ENCODE measurements at places on chromosomes 7 and 10. TPM values are rescaled to one million over a fixed set of nuclear protein-coding genes. Genes with fewer than 3 reads are reported as not detected.

DNA sequence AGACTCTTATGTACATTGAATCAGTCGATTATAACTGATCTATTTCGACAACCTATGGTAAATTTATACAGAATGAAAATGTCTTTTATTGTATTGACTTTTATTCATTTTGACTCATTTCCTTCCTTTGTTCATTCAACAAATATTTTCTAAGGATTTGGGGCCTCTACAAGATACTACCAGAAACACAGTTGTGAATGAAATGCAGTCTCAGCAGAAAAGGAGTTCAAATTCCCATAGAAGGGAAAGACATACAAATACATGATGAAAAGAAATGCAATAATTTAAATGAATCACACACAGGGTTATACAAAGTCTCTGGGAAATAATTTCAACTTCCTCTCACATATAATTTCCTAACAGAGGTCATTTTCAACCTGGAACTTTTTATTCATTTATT is 134.0 kb upstream of the SEMA3A start:
- no peak for DNase-seq

ARHGEF35 gene
- polyA plus RNA-seq, result 0.89 TPM

GPR22 gene
- polyA plus RNA-seq, result 19.4 TPM

- DNase-seq, result no peak
Observed at GRCh38 chr10:124918191-124918830, 23.6 kb upstream of the ZRANB1 start.

- DNase-seq, result no peak
Observed at GRCh38 chr7:111568870-111569462, 6.7 kb upstream of the IMMP2L start.

DNA sequence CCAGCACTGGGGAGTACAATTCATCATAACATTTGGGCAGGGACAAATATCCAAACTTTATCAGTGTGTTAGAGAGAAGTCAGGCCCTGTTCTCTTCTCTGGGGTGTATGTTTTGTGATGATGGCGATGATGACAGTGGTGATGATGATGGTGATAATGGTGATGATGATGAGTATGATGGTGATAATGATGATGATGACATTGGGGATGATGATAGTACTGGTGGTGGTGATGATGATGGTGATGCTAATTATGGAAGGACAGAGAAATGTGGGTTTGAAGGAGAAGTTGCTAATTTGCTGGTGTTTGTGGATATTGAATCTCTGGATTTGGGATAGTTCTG is 64.0 kb downstream of the CAMK1D start:
- DNase-seq, result no peak

DNA sequence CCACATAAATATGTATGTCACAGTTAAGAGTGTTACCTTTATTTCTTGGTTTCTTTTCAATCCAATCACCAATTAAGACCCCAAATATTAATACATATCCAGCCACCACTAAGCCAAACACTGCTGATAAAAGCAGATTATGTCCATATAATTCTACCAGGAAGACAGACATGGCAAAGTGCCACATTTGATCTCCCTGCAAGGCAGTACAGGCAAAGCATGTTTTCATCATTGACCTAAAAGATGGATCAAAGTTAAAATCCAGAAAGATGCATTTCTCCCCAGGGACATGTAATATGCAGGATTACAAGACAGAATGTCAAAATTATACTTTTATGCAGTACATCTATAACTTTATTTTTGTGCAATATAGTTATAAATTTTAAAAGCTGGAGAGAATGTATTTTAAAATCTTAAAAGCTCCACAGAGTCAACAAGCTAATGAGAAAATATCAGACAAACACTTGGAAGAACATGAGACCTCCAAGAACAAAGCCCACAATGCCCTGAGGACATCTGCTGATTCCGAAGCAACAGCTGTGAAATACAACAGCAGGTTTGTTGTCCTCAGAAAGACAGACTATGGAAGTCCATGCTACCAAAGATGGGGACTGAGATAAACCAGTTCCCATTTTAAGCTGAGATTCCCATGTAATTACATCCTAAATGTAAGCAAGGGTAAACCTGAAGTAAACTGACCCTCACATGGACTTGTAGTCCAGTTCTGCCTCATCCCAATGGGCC is 54.5 kb upstream of the TOMM7 start:
- no peak for DNase-seq

- DNase-seq, result no peak
Observed at GRCh38 chr10:124648738-124649137, 95.4 kb downstream of the FAM53B start.

ZNF467 gene
- polyA plus RNA-seq, result 17.5 TPM

- no peak for DNase-seq
Observed at GRCh38 chr7:95238252-95238943, 85.9 kb downstream of the PON1 start.

GRCh38 chr10:580778-581177 is 108.7 kb downstream of the DIP2C start:
- DNase-seq, result no peak

OGDHL gene
- polyA plus RNA-seq, result 27.9 TPM

- no peak for DNase-seq
Observed at GRCh38 chr10:77925795-77926565, 575 bp downstream of the DLG5 start.

GRCh38 chr7:100568896-100569844 is 4.5 kb downstream of the SAP25 start:
- DNase-seq, result no peak

- no peak for DNase-seq
Observed at GRCh38 chr10:14414901-14415300, 84.2 kb upstream of the FRMD4A start.

All from spinal cord (tissue), 10 donors.